ENCODE measurements at places on chromosomes 4 and X. TPM values are rescaled to one million over a fixed set of nuclear protein-coding genes. Genes with fewer than 3 reads are reported as not detected.
A peak's percentile ranks its signal among the peaks of the same experiment; 100 is the strongest.

The XPNPEP2 gene
- 0.48 TPM for polyA plus RNA-seq

The MUC7 gene
- not detected for polyA plus RNA-seq

DNA sequence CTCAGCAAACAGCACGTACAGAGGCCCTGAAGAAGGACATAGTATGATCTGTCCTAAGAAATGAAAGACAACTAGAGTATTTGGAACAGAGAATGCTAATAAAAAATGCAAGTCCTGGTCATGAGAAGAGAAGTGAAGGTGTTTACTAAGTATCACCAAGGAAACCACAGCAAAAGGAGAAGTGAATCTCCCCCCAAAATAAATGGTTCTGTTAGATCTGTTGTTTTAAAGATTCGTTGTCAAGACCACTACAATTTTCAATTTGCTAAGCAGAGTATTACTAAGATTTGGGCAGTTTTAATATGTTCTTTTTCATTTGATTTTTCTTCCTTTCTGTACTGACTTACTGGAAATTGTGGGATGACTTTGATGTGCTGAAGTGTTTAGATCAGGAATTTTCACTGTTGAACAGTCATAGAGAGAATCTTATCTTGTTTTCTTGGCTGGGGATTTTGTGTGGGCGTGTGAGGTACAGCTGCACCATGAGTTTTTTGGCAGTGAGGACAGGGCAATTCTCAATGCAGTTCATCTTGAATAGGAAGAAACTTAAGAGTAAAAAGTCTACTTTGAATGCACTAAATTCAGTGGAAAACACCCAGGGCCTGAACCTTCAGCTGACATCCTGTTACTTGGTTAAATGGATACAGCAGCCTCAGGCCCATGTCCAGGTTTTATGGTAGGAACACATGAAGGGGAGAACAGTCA is 132.2 kb downstream of the STIM2 start:
- no peak for DNase-seq
- peaks cover 36% of the 10 kb centered on the region for H3K4me1 ChIP-seq
- peaks cover 3% of the 10 kb centered on the region for H3K36me3 ChIP-seq
- no peaks in the 10 kb centered on the region for H3K27me3 ChIP-seq

GRCh38 chrX:40632199-40632598 is 9.0 kb downstream of the MPC1L start:
- no peaks in the 10 kb centered on the region for H3K27me3 ChIP-seq
- H3K27ac ChIP-seq: no peak overlapping the region
- no peaks in the 10 kb centered on the region for H3K4me1 ChIP-seq
- no peak overlapping the region for H3K4me3 ChIP-seq
- H3K36me3 ChIP-seq: peaks cover 58% of the 10 kb centered on the region

GRCh38 chr4:87633243-87633642 is 16.8 kb upstream of the DMP1 start:
- H3K36me3 ChIP-seq: no peaks in the 10 kb centered on the region
- no peaks in the 10 kb centered on the region for H3K27me3 ChIP-seq
- DNase-seq: no peak
- no peaks in the 10 kb centered on the region for H3K4me1 ChIP-seq
- H3K4me3 ChIP-seq: no peak overlapping the region

DNA sequence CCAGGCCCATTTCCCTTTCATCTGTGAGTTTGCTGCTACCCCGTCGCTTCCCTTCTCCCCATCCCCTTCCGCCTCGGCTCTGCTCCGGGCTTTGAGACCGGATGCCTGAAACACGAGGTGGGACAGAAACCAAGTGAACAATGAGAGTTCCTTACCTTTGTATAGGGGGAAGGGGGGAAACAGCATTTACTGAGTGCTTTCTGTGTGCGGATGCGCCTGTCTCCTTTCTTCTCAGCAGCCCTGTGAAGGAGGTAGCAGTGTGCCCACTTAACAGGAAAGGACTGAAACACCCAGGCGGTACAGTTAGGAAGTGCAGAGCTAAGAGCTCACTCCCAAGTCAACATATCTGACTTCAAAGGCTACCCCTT is 43.2 kb upstream of the TMSB15B start:
- peaks cover 27% of the 10 kb centered on the region for H3K4me1 ChIP-seq
- H3K36me3 ChIP-seq: no peaks in the 10 kb centered on the region
- peak; percentile 43 for DNase-seq
- H3K4me3 ChIP-seq: peak overlapping the region; percentile 36

GRCh38 chr4:167868163-167868562 is 224.2 kb upstream of the ANXA10 start:
- H3K4me1 ChIP-seq: no peaks in the 10 kb centered on the region
- no peaks in the 10 kb centered on the region for H3K36me3 ChIP-seq
- DNase-seq: no peak
- no peak overlapping the region for H3K4me3 ChIP-seq
